ENCODE measurements at places on chromosomes 4 and X.

GRCh38 chr4:48403779-48404178 is 62.5 kb downstream of the SLAIN2 start:
- DNase-seq, result no peak

DNA sequence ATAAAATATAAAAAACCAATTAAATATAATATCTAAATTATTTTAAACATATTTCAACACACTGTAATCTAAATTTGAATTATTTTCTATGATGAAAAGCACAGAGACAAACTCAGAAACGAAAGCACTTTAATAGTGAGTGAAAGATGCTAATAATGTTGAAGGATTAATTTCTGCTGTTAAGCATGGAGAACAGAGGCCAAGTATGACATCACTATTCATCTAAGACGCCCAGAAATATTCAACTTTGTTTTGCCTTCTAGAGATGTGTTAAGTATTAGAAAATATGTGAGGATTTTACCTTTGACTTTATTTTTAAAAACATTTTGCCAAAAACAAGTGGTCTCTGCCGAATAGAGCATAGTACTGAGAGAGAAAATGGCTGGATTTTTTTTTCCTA is 19.3 kb downstream of the ARHGEF6 start:
- DNase-seq, result no peak

- no peak for DNase-seq
Measured at GRCh38 chrX:4485912-4486311, 772.5 kb upstream of the PRKX start.

GRCh38 chr4:18440527-18441202 is 419.1 kb upstream of the LCORL start:
- no peak for DNase-seq

DNA sequence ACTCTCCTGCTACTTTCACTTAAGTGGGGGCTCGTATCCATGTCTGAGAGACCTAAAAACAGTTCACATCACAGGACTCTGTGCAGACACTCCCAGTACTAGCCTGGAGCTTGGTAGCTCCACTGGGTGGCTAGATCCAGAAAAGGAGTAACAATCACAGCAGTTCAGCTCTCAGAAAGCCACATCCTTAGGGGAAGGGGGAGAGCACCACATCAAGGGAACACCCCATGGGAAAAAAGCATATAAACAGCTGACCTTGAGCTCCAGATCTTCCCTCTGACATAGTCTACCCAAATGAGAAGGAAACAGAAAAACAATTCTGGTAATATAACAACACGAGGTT is 175.8 kb downstream of the FAM13A start:
- no peak for DNase-seq
